Heart left ventricle (tissue), 16 donors: ENCODE measurements at places on chromosomes 6 and 20. TPM values are rescaled to one million over a fixed set of nuclear protein-coding genes. Genes with fewer than 3 reads are reported as not detected.

The TAGAP gene
- 1.4 TPM for total RNA-seq

The PDE7B gene
- 15.4 TPM for total RNA-seq

- H3K4me1 ChIP-seq: peaks cover 4% of the 10 kb centered on the region
- no peaks in the 10 kb centered on the region for H3K36me3 ChIP-seq
- peaks cover 34% of the 10 kb centered on the region for H3K27me3 ChIP-seq
Observed at GRCh38 chr20:38674092-38674764, 50.1 kb upstream of the SLC32A1 start.

DNA sequence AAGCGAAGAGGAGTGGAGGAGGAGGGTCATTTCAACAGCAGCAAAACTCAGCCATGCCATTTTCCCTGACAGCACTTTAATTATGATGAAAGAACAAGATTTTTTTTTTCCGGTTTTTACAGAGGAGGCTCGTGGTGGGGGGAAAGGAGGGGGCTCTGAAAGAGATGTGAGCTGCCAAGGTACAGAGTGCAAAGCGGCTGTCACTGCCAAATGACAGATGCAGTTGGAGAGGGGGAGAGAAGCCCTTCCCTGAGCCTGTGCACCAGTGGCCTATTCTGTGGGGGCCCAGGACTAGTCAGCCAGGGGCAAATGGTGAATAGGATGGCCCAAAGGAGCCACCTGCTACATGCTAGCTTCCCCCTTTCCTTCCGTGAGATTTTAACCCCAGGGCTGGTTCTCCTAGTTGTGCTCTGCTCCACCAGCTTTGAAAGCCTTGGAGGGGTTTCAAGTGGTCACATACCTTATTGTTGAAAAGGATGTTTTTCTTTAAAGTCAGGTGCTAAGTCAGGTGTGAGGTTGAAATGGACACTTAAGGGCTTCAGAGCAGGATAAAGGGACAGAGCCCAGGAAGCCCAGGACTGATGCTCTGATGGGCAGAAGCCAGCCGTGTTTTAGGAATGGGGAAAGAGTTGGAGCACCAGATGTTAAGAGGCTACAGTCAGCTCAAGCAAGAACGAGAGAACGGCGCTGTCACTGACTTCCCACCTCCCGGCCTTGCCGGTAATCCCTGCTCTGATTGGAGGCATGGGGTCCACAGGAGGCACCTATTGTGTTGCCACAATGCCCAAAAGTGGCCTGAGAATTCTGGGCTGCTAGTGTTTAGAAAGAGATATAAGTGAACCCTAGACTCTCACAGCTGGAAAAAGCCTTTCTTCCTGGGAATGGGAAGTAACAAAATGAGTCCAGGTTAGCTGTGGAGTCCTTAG, 24.8 kb downstream of the GNAS start:
- H3K4me1 ChIP-seq: no peaks in the 10 kb centered on the region
- no peak overlapping the region for H3K4me3 ChIP-seq
- H3K36me3 ChIP-seq: no peaks in the 10 kb centered on the region
- no peak for DNase-seq
- H3K27me3 ChIP-seq: no peaks in the 10 kb centered on the region
- no peak overlapping the region for H3K27ac ChIP-seq

The WFDC6 gene
- total RNA-seq: not detected

DNA sequence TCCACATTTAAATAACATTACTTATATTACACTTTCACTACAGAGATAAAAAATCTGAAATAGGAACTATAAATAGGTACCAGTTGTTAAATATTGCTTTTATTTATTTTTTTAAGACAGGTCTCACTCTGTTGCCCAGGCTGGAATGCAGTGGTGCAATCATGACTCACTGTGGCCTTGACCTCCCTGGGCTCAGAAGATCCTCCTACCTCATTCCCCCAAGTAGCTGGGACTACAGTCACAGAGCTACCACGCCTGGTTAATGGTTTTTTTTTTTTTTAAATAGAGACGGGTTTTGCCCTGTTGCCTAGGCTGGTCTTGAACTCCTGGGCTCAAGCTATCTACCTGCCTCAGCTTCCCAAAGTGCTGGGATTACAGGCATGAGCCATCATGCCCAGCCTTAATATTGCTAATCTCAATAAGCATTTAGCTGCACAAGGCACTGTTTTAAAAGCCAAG, 17.3 kb downstream of the EEF1E1 start:
- no peaks in the 10 kb centered on the region for H3K4me1 ChIP-seq
- H3K4me3 ChIP-seq: no peak overlapping the region
- H3K36me3 ChIP-seq: peaks cover 40% of the 10 kb centered on the region
- H3K27ac ChIP-seq: no peak overlapping the region
- no peaks in the 10 kb centered on the region for H3K27me3 ChIP-seq

The MATN4 gene
- total RNA-seq: not detected

- no peaks in the 10 kb centered on the region for H3K4me1 ChIP-seq
- no peak for DNase-seq
- H3K36me3 ChIP-seq: no peaks in the 10 kb centered on the region
- H3K27ac ChIP-seq: no peak overlapping the region
- no peak overlapping the region for H3K4me3 ChIP-seq
Observed at GRCh38 chr6:34565722-34566137, 9.6 kb upstream of the SPDEF start.

DNA sequence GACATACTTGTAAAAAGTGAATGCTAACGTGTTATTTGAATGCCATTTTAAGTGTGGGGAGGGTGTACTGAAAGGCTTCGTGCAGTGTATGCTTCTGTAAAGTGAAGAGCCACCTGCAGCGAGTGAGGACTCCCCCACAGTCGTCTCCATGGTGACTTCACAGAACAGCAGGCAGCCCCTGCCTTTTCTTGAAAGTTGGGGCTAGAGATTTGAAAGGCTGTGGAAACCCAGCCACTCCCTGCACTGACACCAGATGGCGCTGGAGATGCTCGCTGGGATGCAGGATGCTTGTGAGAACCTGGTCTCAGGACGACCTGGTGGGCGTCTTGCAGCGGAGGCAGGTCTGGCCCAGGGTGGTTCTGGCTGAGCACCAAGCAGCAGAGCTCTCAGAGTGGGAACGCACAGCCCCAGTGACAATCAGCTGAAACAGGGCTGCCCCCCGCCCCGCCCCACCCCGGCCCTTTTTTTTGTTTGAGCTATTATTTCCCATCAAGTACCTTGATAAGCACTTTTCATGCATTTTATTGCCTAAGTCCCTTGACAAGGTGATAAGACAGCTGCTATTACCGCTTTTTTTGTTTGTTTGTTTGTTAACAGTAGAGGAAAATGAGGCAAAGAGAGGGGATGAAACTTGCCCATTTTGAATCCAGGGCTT, 150.3 kb downstream of the SYCP2 start:
- H3K27me3 ChIP-seq: no peaks in the 10 kb centered on the region
- H3K4me1 ChIP-seq: no peaks in the 10 kb centered on the region
- no peak overlapping the region for H3K27ac ChIP-seq

DNA sequence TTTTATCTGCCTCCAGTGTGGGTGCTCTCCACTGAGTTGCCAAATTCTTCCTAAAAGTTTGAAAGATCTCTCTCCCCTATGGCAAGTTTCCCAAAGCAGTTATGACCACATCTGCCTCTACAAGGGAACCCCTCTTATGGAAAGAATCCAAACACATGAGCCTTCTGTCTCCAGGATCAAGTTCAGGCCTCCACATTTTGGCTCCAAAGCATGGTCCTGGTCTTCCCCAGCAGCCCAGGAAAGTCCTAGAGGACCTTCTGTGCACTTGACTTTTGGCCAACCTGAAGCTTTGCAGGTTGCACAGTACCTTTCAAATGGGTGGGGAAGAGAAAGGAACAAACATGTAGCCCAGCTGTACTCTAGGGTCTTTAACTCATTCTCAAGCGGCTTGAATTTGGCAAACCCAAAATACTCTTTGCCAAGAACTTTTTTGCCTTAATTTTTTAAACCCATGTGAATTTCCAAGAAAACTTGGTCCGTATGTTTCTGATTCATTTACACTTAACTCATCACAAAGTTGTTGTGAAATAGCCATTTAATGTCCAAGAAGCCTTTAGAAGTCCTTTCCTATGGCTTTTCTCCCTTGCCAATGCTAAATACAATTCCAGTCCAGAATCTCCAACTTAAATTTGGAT, 240.1 kb upstream of the TBX18 start:
- H3K36me3 ChIP-seq: no peaks in the 10 kb centered on the region
- no peaks in the 10 kb centered on the region for H3K4me1 ChIP-seq
- DNase-seq: no peak

- H3K36me3 ChIP-seq: no peaks in the 10 kb centered on the region
- no peaks in the 10 kb centered on the region for H3K27me3 ChIP-seq
- DNase-seq: no peak
Observed at GRCh38 chr6:43956478-43956877, 170.8 kb downstream of the MRPL14 start.

The CLPSL1 gene
- not detected for total RNA-seq

GRCh38 chr20:46139266-46139889, 21.3 kb downstream of the CD40 start:
- no peak for DNase-seq
- no peaks in the 10 kb centered on the region for H3K36me3 ChIP-seq
- H3K27ac ChIP-seq: no peak overlapping the region
- H3K4me3 ChIP-seq: no peak overlapping the region
- H3K4me1 ChIP-seq: no peaks in the 10 kb centered on the region

The ASIP gene
- 8.3 TPM for total RNA-seq
